ENCODE measurements at places on chromosomes 3 and 15.

DNA sequence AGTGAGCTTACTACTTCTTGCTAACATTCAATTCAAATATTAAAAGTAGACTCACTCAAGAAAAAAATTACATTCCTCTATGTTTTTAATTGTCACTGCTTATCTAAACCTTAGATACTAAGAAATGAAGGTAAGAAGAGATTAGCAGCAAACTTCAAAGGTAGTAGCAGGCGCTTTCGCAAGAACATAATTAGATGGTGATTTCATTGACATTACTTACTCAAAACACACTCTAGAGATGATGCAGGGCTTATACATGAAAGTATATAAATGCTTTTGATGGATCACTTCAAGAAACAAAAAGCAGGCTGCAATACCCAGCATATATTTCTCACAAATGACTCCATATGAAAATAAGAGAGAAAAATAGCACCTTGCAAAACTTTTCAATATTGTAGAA lies 86.8 kb downstream of the FSIP1 start:
- DNase-seq = no peak

GRCh38 chr3:186990878-186991308 lies 60.6 kb downstream of the ST6GAL1 start:
- DNase-seq = no peak

DNA sequence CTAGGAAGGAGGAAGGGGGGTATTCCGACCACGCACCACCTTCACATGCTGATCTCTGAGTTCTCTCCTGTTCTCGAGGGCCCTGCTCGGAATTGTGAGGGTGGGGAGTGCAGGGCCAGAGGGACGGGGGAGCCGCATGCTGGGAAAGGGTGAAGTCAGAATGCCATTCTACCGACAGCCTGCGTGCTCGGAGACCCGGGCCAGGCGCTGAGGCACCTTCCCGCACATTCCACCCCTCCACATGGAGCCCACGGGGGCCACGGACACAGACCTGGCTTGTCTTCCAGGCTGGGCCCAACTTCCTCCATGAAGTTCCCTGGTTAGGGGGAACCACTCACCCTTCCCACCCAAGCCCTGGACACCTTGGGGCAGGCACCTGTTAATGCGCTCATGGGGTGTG lies 28.7 kb upstream of the PIGZ start:
- DNase-seq = no peak

- no peak for DNase-seq
Measured at GRCh38 chr3:179450261-179450701, 989 bp downstream of the GNB4 start.

Measured in SW 1271 (cell line).